NCI-H524 treated with DMSO at 0.1 percent for 48 hours (cell line): ENCODE measurements at places on chromosomes 12 and 14.

- no peak for DNase-seq
Observed at GRCh38 chr14:69614592-69614991, 3.2 kb downstream of the SUSD6 start.

GRCh38 chr14:79197516-79197915 is 1013.8 kb downstream of the DIO2 start:
- no peak for DNase-seq

GRCh38 chr14:94904636-94905035 is 134.7 kb upstream of the GSC start:
- DNase-seq: no peak

GRCh38 chr12:118344829-118345228 is 27.9 kb downstream of the TAOK3 start:
- no peak for DNase-seq

DNA sequence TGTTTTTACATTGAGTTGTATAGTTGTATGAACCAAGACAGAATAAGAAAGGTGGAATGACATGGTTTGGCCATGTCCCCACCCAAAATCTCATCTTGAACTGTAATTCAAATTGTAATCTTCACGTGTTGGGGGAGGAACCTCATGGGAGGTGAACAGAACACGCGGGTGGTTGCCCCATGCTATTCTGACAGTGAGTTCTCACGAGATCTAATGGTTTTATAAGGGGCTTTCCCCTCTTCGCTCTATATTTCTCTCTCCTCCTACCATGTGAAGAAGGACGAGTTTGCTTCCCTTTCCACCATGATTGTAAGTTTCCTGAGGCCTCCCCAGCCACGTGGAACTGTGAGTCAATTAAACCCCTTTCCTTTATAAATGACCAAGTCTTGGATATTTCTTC is 25.3 kb downstream of the DDHD1 start:
- no peak for DNase-seq

DNA sequence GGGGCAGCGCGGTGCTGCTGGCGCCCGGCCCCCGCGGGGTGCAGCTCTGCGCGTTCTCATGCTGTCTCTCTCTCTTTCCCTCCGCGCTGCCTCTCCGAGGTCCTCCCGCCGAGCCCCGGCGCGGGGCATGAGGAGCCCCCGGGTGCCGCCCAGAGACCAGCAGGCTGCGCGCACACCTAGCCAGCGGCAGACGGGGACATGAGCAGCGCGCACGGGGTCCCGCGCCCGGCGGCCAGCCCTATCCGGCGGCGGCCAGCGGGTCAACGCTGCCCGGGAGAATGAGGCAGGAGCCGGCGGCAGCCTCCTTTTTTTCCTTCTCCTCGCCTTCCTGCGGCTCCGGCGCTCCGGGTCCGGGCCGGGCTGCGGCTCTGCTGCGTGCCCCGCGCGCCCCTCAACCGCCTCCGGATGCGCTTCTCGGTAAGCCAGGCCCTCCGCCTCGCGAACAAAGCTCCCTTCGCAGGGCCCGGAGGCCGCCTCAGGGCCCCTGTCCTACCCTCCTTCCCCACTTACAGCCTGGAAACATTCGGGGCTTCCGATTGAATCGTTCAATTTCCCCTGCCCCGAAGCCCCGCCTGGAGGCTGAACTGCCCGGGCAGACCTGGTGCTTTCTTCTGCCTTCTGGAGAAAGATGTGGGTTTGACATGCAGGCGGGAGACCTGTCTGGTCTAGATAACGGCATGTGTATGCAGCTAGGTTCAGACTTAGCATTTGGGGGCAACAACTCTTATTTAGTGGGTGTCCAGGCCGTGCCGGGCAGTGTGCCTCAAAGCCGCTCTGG is at the start of gene TUNAR:
TUNAR (plus strand) TSS at position 72 of the 778 bp plus-strand sequence.
- DNase-seq: no peak

GRCh38 chr14:93905623-93906022 is 21.5 kb upstream of the FAM181A start:
- peak; percentile 7 for DNase-seq

GRCh38 chr14:63192085-63192484 is 12.2 kb upstream of the RHOJ start:
- no peak for DNase-seq

GRCh38 chr14:34539407-34540180 is at the start of gene EAPP:
TSS of gene EAPP (minus strand) at chr14:34539701. CDS start at chr14:34539628, 73 bp downstream.
- DNase-seq: no peak

GRCh38 chr14:102180248-102180998 is 40.7 kb downstream of the WDR20 start:
- DNase-seq: no peak

GRCh38 chr12:48185181-48185919 is 1.9 kb downstream of the CCDC184 start:
- DNase-seq: no peak

GRCh38 chr14:58395812-58396788 is at the start of gene TOMM20L:
TSS of gene TOMM20L (plus strand) at chr14:58395930. CDS start at chr14:58395958, 28 bp downstream.
- DNase-seq: no peak

- DNase-seq: no peak
Observed at GRCh38 chr14:50049703-50050570, 66.4 kb downstream of the VCPKMT start.

GRCh38 chr12:97404543-97404942 is 58.1 kb upstream of the RMST start:
- no peak for DNase-seq

GRCh38 chr14:31075144-31075543 is 49.0 kb upstream of the STRN3 start:
- DNase-seq: no peak

- no peak for DNase-seq
Observed at GRCh38 chr12:82826505-82826904, 139.8 kb downstream of the TMTC2 start.

DNA sequence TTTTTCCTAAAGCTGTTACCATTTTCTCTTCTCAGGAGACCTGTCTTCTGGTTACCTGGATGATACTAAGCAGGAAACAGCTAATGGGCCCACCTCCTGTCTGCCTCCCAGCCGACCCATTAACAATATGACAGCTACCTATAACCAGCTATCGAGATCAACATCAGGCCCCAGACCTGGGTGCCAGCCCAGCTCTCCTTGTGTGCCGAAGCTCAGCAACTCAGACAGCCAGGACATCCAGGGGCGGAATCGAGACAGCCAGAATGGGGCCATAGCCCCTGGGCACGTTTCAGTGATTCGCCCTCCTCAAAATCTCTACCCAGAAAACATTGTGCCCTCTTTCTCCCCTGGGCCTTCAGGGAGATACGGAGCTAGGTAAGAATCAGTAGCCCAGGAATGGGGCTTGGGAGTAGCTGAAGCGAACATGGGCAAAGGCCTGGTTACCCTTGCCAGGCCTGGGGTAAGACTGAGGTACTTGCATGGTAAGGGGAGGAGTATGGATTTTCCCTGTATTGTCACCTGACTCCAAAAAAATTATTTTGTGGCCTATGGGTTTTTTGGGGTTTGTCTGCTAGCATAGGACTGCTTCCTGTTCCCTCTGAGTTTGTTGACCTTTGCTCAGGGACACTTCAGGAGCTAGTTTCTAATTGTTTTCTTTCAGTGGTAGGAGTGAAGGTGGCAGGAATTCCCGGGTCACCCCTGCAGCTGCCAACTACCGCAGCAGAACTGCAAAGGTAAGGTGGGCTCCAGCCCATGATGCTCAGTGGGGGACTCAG is 26.6 kb downstream of the TRAFD1 start:
- no peak for DNase-seq

GRCh38 chr14:102604183-102604582 is 11.7 kb downstream of the RCOR1 start:
- no peak for DNase-seq

DNA sequence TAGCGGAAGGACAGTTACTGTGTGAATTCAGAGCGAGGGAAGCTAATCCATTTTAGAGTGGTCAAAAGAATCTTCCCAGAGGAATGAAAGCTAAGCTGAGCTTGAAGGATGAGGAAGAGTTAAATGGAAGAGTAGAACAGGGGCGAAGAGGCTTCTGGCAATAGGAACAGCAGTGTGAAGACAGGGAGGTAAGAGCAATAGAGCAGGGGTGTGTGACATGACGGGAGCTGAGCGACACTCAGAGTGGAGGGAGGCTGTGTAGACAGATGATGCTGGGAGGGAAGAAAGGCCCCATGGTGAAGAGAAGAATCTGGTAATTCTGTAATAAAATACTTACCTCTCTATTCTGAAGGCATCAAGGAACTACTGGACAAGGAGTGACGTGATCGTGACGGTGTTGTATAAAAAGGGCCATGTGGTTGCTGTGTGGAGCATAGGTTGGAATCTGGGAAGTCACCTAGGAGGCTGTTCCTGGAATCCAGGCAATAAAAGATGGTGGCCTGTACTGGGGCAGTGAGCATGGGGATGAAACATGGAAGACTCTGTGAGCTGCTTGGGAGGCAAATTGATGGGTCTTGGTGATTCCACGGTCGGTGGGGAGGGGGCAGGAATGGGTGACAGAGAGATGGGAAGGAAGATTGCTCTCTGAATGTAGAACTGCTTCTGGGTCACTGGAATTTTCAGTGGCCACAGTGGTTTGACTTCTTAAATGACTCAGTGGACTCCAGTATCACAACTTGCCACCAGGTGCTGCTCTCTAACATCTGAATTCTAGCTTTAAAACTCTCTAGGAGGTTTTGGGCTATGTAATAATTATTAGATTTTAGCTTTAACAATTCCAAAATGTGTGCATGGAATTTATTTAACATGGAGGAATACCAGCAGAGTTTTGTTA is 164.1 kb downstream of the ATP23 start:
- no peak for DNase-seq

DNA sequence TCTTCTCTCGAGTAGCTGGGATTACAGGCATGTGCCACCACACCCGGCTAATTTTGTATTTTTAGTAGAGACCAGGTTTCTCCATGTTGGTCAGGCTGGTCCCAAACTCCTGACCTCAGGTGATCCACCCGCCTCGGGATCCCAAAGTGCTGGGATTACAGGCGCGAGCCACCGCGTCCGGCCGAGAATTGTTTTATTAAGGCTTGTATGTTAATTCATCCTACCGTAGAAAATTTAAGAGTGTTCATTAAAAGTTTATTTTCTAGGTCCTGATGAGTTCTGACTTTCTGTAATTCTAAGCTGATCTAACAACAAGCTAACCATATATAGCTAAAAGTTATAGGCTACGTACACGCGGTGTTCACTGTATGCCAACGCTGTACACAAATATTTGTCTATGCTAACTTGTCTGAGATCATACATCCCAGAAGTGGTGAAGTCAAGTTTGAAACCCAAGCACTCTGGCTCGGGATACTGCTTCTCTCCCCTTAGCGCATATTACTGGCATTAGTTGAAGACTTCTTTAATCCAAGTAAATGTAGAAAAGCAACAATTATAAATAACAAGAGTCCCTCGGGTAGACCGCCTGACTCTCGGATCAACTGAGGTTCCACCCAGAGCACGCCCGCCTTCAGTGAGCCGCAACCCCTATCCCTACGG is 570 bp upstream of the MRPS35 start:
- no peak for DNase-seq

DNA sequence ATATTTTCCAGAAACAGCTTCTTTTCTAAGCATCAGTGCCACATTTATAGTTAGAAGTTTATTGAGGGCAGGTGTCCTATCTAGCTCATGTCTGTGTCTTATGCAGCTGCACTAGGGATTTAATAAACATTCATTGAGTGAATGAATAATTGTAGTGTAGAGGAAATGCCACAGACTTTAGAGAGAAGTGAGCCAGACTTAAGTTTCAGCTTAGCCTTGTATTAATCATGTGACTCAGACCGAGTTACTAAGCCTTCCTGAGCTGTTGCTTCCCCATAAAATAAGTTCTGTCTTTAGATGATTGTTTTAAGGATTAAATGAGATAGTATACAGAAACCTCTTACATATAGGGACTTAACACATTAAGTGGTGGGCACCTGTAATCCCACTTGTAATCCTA is 236.1 kb upstream of the DDHD1 start:
- DNase-seq: no peak

DNA sequence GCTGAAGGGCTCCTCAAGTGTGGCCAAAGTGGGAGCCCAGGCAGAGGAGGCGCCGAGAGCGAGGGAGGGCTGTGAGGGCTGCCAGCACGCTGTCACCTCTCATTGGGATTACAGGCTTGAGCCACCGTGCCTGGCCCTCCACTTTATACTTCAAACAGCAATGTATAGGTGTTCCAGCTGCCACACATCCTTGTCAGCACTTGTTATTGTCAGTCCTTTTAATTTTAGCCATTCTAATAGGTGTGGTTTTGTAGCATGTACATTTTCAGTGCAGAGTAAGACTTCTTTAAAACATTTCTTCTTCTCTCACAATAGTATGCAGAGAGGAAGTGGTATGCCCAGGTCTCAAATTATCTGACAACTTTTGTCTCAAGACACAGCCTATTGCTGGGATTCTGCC is 27.5 kb upstream of the HNF1A start:
- no peak for DNase-seq

GRCh38 chr12:94427501-94428381 is 31.9 kb downstream of the CEP83 start:
- no peak for DNase-seq

- no peak for DNase-seq
Observed at GRCh38 chr12:108801736-108802100, 55.7 kb downstream of the SSH1 start.

- no peak for DNase-seq
Observed at GRCh38 chr14:62125793-62126192, 363.6 kb downstream of the SNAPC1 start.

DNA sequence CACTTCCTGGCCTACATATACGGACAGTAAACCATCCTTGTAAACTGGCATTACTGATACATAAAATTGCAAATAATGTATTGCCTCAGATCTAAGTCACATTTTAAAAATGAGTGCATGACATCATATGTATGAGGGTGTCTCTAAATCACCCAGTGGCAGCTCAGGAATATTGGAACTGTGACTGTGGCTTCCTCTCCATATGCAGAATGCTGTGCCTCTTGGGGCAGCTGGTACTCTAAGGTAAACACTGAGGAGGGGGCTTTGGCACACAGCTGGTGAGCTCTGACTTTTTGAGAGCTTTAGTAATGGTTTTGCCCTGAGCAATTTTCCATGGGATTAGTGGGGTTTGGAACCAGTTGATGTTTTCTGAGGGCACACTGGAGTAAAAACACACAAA is 263.7 kb downstream of the BMP4 start:
- DNase-seq: no peak

DNA sequence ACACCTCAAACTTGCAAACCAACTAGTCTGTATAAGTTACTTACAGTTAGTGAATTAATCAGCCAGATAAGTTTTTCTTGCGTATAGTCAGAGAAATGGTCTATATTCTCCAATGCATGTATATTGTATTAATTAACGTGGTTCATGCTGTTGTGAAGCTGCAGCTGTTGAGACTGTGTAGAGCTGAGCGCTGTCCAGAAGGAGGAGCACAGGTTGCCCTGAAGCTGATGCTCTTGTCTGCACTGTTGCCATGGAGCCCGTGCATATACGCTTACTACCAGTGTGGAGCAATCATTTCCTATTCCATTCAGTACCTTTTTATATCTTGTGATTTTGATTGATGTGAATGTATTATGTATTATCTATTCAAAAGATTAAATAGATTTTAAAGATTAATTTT is 74.3 kb upstream of the ARID2 start:
- DNase-seq: peak; percentile 66

DNA sequence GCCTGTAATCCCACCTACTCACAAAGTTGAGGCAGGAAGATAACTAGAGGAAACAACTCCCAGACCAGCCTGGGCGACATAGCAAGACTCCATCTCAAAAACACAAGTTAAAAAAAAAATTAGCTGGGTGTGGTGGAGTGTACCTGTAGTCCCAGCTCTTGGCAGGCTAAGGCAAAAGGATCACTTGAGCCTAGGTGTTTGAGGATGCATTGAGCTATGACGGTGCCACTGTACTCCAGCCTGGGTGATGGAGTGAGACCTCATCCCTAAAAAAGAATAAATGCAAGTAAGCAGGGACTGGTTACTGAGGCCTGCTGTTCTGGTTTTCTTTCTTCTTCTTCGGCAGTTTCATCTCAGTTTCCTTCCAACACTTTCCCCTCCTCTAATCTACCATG is 7.4 kb downstream of the PTPN21 start:
- DNase-seq: no peak

GRCh38 chr14:61640158-61641136 is 54.9 kb upstream of the HIF1A start:
- no peak for DNase-seq
